NCI-H2029 treated with DMSO at 0.1 percent for 48 hours (cell line): ENCODE measurements at places on chromosomes 12 and 14.

GRCh38 chr12:5430641-5431603, 986 bp upstream of the NTF3 start:
- no peak for DNase-seq

GRCh38 chr12:30484658-30485057, 211.0 kb downstream of the IPO8 start:
- DNase-seq, result no peak

GRCh38 chr12:8508910-8509841, 4.1 kb upstream of the CLEC4D start:
- no peak for DNase-seq

DNA sequence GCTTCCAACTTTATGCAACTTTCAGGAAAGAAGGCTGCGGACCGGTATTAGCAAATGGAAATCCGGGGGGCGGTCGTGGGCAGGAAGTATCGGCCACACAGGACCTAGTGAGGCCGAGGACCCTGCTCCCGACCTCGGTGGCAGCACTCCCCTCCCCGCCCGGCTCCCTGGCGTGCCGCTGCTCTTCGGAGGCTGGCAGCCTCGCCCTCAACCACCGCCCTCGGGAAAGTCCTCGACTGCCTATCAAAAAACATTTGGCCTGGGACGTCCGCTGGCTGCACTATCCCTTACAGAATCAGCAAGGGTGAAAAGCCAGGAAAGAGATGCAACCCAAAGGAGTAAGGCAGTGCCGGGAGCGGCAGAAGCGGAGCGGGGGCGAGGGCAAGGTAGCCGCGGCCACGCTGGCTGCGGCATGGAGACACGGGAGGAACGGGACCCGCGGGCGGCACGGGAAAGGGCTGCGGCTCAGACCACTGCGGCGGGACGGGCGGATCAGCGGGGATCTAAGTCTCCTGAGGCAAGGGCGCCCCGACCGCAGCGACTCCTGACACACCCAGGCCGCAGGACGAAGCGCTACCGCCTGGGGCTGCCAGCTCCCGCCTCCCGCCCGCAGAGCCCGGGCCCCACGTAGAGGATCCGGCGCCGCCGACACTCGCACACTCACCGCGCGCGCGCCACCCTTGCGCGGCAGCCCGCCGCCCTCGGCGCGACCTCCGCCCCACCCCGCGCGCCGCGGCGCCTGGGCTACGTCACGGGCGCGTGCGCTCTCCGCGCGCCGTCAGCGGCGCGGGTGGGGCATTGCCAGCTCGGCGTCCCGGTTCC, at the start of the genes BBOF1 and ENTPD5:
Gene BBOF1 (plus strand): TSS at position 764 of the 822 bp plus-strand sequence. CDS start 130 bp downstream, outside the sequence.
Gene ENTPD5 (minus strand): TSS at position 703 of the 822 bp plus-strand sequence. CDS start 31,186 bp downstream, outside the sequence.
- no peak for DNase-seq

DNA sequence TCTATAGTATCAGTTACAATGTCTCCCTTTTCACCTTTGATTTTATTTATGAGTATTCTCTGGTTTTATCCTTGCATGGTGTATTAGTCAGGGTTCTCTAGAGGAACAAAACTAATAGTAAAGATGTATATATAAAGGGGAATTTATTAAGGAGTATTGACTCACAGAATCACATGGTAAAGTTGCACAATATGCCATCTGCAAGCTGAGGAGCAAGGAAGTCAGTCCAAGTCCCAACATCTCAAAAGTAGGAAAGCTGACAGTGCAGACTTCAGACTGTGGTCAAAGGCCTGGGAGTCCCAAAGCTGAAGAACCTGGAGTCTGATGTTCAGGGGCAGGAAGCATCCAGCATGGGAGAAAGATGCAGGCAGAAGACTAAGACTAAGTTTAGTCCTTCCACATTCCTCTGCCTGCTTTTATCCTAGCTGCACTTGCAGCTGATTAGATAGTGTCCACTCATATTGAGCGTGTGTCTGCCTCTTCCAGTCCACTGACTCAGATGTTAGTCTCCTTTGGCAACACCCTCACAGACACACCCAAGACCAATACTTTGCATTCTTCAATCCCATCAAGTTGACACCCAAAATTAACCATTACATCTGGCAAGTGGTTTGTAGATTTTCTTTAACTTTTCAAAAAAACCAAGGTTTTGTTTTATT, 308.0 kb upstream of the LMO3 start:
- no peak for DNase-seq

GRCh38 chr14:82009076-82009475, 475.4 kb upstream of the SEL1L start:
- no peak for DNase-seq

GRCh38 chr12:54428050-54429013, 9.3 kb upstream of the ITGA5 start:
- no peak for DNase-seq

DNA sequence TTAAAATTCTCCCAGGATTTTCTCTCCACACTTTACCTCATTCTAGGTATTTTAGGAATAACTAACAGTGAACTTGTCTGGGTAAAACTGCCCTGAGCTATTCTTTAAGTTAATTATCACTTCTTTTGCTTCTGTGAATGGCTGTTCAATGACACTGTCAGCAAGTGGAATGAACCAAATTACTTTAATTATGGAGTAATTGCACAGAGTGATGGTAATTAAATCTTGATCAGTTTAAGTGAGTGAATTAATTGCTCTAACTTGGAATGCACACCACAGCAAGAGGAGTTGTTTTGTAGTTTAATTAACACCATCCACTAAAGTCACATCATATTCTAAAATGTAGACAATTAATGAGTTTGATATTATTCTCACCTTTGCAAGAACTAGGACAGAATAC, 36.2 kb upstream of the TMEM260 start:
- no peak for DNase-seq

DNA sequence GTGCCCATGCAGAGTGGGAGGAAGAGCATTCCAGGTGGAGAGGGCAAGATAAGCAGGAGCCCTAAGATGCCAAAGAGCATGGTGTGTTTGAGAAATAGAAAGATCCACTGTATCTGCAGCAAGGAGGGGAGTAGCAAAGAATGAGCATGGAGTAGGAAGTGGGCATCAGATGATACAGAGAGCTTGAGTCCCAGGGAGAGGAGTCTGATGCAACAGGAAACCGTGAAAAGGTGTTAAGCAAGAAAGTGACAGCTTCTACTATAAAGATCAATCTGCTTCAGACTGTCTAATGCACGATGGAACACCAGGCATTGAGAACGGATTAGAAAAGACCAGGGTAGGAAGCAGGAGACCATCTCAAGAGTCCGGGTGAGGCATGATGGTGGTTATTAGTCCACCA, 12.3 kb upstream of the GPRC5D start:
- DNase-seq, result no peak

DNA sequence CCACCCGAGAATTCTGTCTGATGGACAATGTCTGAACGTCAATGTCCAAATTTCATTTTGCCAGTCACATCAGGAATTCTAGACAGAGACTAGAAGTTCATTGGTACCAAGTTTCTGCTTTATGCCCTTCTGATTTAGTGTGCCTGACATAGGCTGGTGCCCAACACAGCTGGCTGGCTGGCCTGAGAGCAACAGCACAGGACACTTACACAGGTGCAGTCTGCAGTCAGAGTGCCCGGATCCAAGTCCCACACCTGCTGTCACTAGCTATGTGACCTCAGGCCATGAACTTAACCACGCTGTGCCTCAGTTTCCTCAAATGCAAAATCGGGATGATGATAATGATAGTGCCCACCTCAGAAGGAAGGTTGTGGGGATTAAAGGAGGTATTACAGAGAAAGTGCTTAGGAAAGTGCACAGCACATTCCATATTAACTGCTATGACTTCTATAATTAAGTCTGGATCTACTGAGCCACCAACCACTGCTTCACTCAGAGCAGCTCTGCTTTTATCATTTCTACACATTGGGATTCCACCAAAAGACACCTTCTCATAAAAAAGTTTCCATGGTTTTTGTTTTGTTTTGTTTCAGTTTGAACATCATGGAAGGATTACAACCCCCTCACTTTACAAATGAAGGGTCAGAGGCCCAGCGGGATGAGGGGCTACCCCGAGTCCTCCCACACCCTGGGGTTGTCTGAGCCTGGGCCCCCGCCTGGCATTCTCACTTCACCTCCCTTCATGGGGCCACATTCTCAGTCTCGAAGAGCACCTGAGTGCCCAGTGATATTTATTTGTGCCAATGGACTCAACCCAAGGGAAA, 168.8 kb upstream of the BCL2L14 start:
- no peak for DNase-seq

- DNase-seq, result no peak
Measured at GRCh38 chr12:98360401-98360800, 155.0 kb upstream of the TMPO start.

DNA sequence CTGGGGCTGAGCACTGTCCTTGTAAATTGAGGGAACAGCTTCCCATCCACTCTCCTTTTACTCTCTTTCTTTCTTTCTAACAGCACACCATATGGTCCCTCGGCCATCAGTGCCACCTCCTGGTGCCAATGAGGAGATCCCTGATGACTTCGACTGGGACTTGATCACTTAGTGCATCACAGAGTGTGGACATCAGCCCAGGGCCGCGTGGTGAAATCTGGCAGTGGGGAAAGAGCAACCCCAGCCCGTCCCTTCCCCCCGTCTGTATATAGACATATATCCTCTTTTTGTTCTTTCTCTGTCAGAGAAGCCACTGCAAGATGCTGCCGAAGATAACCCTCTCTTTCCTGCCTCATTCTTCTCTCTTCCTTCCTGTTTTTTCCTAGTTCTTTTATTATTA, 13.5 kb downstream of the C3AR1 start:
- no peak for DNase-seq

- DNase-seq, result no peak
Measured at GRCh38 chr12:50699940-50700339, 64.0 kb upstream of the ATF1 start.

DNA sequence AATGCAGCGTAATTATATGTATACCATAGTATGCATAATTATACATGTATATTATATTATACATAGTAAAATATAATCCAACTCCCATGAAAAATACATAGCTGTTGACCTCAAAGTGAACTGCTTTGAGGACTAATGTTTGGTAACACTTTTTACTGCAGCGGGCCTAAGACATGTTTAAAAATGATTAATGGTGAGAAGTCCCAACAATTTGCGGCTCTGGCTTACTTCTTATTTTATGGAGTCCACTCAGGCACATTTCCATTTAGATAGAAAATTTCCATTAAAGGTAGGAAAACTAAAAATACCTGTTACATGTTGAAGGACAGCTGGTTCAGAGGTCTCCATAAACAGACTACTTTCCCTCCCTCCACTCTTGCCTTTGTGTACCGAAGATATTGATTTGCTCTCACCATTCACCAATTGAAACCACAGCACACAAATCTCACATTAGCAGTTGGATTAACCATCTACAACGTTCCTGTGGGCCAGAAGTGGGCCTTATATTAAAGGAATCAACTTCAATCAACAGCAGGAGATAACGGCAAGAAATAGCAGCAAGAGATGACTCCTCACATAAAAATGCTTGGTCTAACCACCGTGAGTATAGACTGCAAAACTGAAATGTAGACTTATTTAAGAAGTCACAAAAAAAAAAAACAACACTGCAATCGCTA, 14.1 kb upstream of the NT5DC3 start:
- DNase-seq, result peak; percentile 54

GRCh38 chr12:111753144-111753881, 13.4 kb upstream of the ALDH2 start:
- no peak for DNase-seq

GRCh38 chr12:31220633-31221550, 105.1 kb downstream of the SINHCAF start:
- DNase-seq, result no peak

GRCh38 chr12:88413646-88414045, 166.6 kb downstream of the KITLG start:
- DNase-seq, result no peak

DNA sequence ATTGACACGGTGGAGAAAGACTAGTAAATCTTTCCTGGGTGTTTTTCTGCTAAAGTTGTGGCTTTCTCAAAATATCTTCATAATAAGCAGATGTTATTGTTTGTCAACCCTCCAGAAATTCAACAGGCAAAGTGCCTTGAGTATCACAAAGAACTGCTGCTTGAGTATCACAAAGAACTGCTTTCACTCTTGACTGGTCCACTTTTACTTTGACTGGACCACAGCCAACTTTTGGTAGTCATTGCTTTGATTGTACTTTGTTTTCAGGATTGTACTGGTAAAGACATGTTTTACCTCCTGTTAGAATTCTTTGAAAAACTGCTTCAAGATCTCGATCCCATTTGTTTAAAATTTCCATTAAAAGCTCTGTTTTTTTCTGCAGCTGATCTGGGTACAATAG, 62.6 kb downstream of the PDZRN4 start:
- no peak for DNase-seq

DNA sequence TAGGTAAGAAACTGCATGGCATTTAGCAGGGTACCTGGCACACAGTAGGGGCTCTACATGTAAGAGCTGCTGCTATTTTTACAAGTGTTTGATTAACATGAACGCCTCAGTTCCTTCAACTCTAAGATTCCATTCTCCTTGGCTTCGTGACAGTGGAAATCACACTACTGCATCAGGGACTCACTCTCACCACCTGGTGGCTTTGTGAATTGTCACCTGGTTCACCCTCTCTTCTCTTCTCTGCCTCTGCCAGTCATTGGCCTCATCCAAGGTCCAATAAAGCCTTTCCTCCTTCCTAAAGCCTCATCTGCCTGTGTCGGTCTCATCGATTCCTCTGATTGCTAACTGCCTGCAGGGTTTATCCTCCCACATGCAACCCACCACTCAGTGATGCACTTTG, 476.4 kb downstream of the VRK1 start:
- DNase-seq, result no peak

DNA sequence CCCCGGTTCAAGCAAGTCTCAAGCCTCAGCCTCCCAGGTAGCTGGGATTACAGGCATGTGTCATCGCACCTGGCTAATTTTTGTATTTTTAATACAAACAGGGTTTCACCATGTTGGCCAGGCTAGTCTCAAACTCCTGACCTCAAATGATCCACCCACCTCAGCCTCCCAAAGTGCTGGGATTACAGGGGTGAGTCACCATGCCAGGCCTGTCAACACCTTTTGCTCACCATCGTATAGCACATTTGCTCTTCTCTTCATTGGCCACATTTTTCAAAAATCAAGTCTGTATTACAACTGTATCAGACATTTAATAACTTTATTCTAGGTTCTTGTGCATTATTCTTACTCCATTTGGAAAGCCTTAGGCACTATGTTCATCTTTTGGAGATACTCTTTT, 50.3 kb downstream of the BCAT1 start:
- no peak for DNase-seq

GRCh38 chr14:25750436-25750835, 700.5 kb upstream of the STXBP6 start:
- no peak for DNase-seq

DNA sequence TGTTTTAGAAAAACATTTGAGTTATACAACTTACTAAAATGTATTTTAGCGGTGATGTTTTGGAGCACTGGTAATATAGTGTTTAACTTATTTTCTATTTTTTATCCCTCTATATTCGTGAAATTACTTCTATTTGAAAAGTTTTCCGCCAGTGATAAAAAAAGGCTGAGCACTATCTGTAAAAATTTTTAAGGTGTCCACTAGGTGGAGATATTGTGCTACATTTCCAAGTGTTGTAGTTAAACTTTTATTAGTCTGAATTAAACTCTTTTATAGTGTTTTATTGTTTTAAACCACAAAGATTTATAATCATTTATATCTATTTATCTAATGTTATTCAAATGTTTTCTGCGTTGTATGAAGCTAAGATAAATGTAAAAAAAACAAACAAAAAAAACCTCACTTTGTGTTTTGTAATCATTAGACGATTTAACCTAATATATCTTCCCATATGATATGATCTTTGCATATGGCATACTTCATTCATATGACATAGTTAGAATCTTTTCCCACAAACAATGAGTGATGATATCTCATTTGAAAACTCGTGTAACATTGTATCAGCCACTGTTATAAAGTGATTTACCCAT, 11.8 kb downstream of the ALG10B start:
- DNase-seq, result no peak

- no peak for DNase-seq
Measured at GRCh38 chr14:34051966-34052657, 101.2 kb upstream of the EGLN3 start.

- no peak for DNase-seq
Measured at GRCh38 chr14:85501751-85502150, 28.2 kb upstream of the FLRT2 start.
